ENCODE measurements at places on chromosomes 7 and 10. TPM values are rescaled to one million over a fixed set of nuclear protein-coding genes. Genes with fewer than 3 reads are reported as not detected.

Gene RNF32
- 2.1 TPM for total RNA-seq

Gene GLRX3
- total RNA-seq = 188 TPM

Gene SP4
- 0.92 TPM for total RNA-seq

Gene ARF5
- 169 TPM for total RNA-seq

Gene PBLD
- total RNA-seq = 3.5 TPM

Gene TMEM178B
- 1.5 TPM for total RNA-seq

Gene PLCE1
- total RNA-seq = 7.8 TPM

Gene PTPN20
- 4.5 TPM for total RNA-seq

Gene C7orf33
- not detected for total RNA-seq

Gene HOXA4
- total RNA-seq = 1.5 TPM

Gene SRRM3
- total RNA-seq = 8.7 TPM

Gene PRPS1L1
- not detected for total RNA-seq

Gene KCND2
- total RNA-seq = not detected

Gene PON3
- total RNA-seq = 45.3 TPM

Gene CFAP70
- total RNA-seq = 0.12 TPM

Gene ADAP1
- 2.3 TPM for total RNA-seq

Gene DENND2A
- total RNA-seq = 0.41 TPM

Gene CDH23
- total RNA-seq = 3.9 TPM

Gene CTAGE4
- total RNA-seq = not detected

Gene ATRNL1
- 0.20 TPM for total RNA-seq

Gene ARHGAP22
- 3.1 TPM for total RNA-seq

Gene TMEM213
- total RNA-seq = not detected

Gene HMX3
- not detected for total RNA-seq

Gene CALML5
- not detected for total RNA-seq

Gene GJD4
- not detected for total RNA-seq

Gene MBL2
- not detected for total RNA-seq

Gene CFAP46
- total RNA-seq = 1.5 TPM
